ENCODE measurements at places on chromosomes 11 and 22. TPM values are rescaled to one million over a fixed set of nuclear protein-coding genes. Genes with fewer than 3 reads are reported as not detected.

Gene DBX1
- not detected for total RNA-seq

Gene XNDC1N
- total RNA-seq: 8.9 TPM

Gene PGA3
- not detected for total RNA-seq

Gene VWA5A
- total RNA-seq: 2.9 TPM
